ENCODE measurements at places on chromosomes 5 and 9.

- no peak for DNase-seq
Measured at GRCh38 chr9:110785166-110785565, 116.6 kb downstream of the MUSK start.

DNA sequence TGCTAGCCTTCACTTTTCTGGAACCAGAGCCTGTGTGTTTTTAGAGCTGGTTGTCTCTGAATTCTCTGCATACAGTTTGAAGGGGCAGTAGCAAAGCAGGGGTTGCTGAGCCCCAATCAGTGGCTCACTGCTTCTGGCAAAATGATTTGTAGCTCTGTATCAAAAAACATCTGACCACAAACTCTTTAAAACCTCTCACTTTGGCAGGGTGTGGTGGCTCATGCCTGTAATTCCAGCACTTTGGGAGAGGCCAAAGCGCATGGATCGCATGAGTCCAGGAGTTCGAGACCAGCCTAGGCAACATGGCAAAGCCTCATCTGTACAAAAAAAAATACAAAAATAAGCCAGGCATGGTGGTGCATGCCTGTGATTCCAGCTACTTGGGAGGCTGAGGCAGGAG, 28.3 kb upstream of the APC start:
- no peak for DNase-seq

- DNase-seq: no peak
Measured at GRCh38 chr5:129747572-129748407, at the start of gene MINAR2. Gene MINAR2, plus strand, starts transcription at chr5:129748094. Its CDS starts 97 bp downstream, at chr5:129748191.

GRCh38 chr5:15354021-15354420, 146.0 kb upstream of the FBXL7 start:
- DNase-seq: no peak

- DNase-seq: no peak
Measured at GRCh38 chr5:140152022-140152999, 22.7 kb upstream of the CYSTM1 start.

DNA sequence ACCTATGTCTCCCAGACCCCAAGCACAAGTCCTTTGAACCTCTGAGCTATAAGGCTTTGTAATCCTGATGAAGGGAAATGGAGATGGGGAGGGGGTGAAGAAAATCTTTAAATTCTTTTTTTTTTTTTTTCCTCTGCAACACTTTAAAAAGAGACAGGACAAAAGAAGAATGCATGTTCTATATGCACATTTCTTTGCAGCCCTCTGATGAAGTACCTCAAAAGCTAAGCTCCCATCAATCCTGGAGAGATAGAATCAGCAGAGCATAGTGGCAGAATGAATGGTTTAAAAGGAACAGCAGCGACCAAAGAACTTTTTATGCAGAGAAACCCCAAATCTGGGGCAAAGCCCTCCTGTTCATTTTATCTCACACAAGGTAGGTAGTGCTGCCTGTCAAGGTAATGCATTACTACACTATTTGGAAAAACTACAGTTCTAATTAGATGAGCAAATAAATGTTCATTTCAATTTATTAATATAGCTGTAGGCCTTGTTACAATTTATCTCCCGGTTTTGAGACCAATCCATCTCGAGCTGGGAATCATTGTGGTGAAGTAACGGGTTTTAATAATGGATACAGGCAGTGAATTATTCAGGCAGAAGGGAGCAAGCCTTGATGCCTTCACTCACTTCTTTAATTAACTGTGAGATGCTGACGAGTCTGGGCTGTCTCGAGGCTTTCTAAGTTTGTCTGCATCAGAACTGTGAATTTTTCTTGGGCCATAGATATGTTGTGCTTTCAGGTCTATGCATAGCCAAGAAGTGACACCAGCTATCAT, 173.5 kb upstream of the ZNF608 start:
- no peak for DNase-seq

DNA sequence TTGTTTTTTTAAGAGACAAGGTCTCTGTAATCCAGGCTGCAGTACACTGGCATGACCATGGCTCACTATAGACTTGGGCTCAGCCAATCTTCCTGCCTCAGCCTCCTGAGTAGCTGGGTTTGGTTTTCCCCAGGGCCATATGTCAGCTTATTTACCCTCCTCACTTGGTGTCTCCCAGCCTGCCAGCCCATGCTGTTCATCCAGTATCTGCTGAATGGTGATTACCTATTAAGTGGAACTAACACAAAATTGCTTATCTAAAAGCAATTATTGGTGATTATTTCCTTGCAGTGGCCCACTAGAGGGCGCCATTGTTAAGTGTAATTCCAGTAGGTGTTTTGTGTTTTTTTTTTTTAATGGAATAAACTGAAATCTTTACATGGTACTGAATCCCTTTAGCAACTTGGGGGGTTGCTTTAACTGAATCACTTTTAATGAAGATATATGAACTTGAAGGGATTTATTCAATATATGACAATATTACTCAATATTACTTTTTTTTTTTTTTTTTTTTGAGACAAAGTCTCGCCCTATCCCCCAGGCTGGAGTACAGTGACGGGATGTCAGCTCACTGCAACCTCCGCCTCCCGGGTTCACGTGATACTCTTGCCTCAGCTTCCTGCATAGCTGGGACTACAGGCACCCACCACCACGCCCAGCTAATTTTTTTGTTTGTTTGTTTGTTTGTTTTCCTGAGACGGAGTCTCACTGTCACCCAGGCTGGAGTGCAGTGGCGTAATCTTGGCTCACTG, 13.8 kb downstream of the EXOSC2 start:
- no peak for DNase-seq

DNA sequence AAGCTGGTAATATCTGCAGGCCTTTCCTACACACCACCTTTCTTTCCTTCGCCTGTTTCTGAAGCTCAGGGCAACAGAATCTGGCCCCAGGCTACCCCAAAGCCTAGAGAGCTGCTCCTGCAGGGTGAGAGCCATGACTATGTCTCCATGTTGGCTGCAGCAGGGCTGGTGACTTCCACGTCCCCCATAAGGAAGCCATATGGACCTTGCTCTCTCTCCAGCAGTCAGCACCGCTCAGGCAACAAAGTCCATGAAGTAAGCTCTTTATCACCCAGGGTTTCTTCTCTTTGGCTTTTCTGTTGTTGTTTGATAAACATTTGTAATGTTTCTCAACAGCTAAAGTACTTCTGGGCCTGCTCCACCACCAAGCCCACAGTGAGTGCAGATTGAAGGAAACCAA, 125.2 kb downstream of the SLIT3 start:
- DNase-seq: no peak

DNA sequence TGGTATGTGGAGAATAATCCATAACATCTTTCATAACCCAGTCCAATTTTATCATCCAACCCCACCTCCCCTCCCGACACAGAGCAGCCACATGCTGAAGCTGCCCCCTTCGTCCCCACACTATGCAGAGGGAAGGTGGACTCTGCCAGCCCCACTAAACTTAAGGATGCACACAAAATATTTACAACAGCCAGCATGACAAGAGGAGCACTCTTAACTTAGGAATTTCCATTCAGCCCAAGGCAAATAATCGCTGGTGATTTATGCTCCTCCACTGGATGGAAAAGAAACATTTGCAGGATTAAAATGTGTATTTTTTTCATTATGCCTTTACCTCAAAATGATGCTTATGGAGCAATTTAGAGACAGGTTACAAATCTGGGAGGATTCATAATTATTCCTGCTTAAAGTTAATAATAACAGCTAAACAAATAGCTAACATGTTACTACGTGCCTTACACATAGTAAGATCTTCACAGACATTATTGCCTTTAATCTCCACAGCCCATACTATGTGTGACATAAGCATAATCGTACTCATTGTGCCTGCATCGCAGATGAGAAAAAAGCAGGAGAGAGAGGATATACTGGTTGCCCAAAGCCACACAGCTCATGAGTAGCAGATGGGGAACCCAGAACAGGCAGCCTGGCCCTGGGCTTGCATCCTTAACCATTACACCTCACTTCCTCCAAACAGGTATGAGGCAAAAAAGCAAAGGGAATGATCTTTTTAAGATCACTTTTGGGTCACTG, 92.6 kb downstream of the GLIS3 start:
- no peak for DNase-seq

DNA sequence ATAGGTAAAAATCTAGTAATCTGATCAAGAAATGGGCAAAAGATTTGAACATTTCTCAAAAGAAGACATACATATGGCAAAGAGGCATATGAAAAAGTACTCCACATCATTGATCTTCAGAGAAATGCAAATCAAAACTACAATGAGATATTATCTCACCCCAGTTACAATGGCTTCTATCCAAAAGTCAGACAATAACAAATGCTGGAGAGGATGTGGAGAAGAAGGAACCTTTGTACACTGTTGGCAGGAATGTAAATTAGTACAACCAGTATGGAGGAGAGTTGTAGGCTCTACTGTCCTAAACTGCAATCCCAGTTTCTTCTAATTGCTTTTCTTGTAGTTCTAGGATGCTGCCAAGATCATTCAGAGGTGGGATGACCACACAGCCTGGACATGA, 193.5 kb upstream of the RFX3 start:
- no peak for DNase-seq

GRCh38 chr5:89471541-89471940, 588.6 kb upstream of the MEF2C start:
- DNase-seq: no peak

DNA sequence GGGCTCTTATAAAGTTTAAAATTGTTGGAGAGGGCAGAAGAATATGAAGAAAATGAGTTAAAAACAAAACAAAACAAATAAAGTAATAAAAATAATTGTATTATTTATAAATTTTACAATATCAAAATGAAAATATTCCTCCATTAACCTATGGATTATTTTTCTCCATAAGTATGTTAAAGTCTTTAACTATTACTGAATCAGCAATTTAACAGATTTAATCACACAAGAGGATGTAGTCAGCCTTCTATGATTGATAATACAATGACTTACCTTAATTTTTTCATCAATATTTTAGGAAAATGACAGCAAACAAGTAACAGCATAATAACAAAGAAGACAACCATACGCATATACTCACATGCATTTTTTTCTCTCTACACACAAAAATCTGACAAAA, 1195.3 kb upstream of the NUDT12 start:
- no peak for DNase-seq

DNA sequence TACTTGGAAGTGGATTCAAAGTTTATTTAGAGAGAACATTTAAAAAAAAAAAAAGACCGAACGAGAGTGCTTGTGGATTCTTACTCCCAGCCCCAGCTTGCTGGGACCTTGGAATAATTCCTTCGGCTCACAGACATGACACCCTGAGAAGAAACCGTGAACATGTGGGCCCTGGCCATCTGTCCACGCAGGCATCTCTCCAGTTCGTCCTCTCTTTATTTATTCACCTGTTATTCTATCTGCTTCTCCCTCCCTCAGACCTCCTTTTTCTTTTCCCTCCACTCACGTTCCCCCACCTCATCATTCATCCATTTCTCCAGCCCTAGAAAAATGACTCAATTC, 93.7 kb upstream of the PHYKPL start:
- DNase-seq: no peak

DNA sequence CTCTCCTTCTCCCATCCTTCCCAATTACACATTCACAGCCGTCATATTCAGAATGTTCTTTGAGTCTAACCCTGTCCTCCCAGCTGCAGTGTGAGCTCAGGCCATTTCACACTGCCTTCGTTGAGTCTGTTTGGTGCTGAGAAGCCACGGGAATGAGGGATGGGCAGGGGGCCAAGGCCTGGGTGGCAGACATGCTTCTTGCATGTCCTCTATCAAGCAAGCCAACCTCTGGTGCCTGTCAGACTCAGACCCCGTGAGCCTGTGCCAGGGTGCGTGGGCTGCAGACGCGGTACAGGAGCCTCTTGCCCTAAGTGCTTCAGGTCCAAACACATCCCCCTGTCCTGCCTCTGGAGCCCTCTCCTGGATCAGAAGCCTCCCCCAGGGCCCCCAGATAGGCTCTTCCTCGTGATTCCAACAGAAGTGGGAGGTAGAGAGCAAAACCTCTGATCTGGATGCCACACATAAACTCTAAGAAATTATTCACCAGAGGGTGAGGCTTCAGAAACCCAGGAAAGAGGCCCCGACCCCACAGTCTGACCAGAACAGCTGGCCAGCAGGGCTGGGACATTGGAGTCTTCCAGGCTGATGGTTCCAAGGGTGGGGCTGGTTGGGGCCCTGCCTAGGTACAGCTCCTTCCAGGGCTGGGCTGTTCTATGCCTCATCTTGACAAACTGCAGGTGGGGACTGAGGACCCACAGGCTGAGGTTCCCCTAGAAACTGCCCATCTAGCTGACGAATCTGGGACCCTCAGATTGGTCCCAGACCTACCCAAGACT, 46.7 kb upstream of the CDKN2AIPNL start:
- no peak for DNase-seq

DNA sequence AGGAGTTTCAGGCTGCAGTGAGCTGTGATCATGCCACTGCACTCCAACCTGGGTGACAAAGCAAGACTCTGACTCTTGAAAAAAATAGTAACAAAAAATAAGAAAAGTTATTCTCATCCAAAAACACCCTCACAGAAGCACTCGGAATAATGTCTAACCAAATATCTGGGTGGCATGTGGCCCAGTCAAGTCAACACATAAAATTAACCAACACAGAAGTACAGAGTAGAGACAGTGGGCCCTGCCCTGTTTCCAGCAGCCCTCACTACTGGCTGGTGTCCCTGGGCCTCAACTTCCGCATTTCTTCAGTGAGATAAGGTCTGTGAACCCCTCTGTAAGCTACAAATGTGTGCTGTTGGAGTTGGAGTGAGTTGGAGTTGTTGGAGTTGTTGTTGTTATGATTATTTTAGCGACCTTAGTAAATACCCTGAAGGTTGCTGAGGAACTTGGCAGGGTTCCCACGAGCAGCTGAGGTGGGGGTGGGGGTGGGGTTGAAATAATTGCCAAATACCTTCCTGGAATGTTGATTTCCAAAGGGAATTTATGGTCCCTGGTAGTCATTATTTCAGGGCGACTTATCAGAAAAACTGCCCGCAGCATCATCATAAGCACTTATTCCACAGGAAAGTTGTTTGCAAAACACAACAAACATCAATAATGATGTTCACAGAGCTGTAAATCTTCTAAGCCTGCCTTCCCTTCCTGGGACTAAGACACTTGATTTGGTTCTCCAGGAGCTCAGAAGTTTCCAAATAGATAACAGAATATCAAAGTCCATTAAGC, 30.2 kb downstream of the C5orf15 start:
- no peak for DNase-seq

GRCh38 chr5:153793699-153794098, 245.0 kb downstream of the FAM114A2 start:
- no peak for DNase-seq

DNA sequence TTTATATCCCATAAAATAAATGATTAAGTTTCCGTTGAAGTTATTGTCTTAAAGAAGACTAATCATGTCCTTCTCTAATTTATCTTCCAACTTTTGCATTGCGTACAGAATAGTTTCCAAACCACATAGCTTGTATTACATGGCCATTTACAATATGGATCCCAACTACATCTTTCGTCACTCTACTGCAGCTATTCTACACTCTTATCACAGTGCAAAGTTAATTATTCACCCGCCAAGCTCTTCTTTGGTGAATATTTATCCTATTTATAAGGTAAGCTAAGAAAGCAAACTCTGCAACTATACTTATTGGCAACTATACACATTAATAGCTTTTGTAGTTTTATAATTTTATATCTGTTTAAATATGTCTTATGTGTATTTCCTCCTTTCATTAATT, 75.9 kb upstream of the ADAMTS19 start:
- no peak for DNase-seq

GRCh38 chr5:154403776-154404387, 41.9 kb upstream of the SAP30L start:
- no peak for DNase-seq

All from occipital lobe (tissue), 3 donors.